ENCODE measurements at places on chromosomes 3 and 15. TPM values are rescaled to one million over a fixed set of nuclear protein-coding genes. Genes with fewer than 3 reads are reported as not detected.

Gene CPNE4
- total RNA-seq: not detected

Gene THPO
- total RNA-seq: 3.9 TPM

Gene USP13
- total RNA-seq: 4.2 TPM

Gene KIF15
- 15.9 TPM for total RNA-seq

Gene NT5DC2
- 20.9 TPM for total RNA-seq

Gene HTR3E
- total RNA-seq: not detected

Gene SKOR1
- total RNA-seq: 0.17 TPM

Gene THAP10
- 0.42 TPM for total RNA-seq

Gene CELSR3
- 0.33 TPM for total RNA-seq

Gene SENP8
- total RNA-seq: 1.0 TPM

Gene LYZL4
- not detected for total RNA-seq

Gene FEZF2
- not detected for total RNA-seq

Gene CD200
- total RNA-seq: 0.25 TPM

Gene CRYBG3
- total RNA-seq: 3.1 TPM

Gene CAMK1
- 13.8 TPM for total RNA-seq

Gene SCN5A
- total RNA-seq: not detected

Gene SH3GL3
- total RNA-seq: not detected

Gene MAP6D1
- 0.33 TPM for total RNA-seq

Gene KCNAB1
- 0.84 TPM for total RNA-seq

Gene STRIT1
- total RNA-seq: not detected

- no peaks in the 10 kb centered on the region for H3K36me3 ChIP-seq
- no peaks in the 10 kb centered on the region for H3K4me1 ChIP-seq
- no peaks in the 10 kb centered on the region for H3K27me3 ChIP-seq
- no peak overlapping the region for H3K27ac ChIP-seq
- H3K4me3 ChIP-seq: no peak overlapping the region
- no peak for DNase-seq
Measured at GRCh38 chr3:147799601-147800000, 390.4 kb downstream of the ZIC1 start.

GRCh38 chr3:136277115-136277514 lies 27.0 kb downstream of the PCCB start:
- DNase-seq: no peak
- H3K27ac ChIP-seq: no peak overlapping the region
- H3K4me1 ChIP-seq: peaks cover 2% of the 10 kb centered on the region
- H3K36me3 ChIP-seq: peaks cover 22% of the 10 kb centered on the region
- no peaks in the 10 kb centered on the region for H3K27me3 ChIP-seq

GRCh38 chr3:19030522-19030839 lies 117.8 kb upstream of the KCNH8 start:
- DNase-seq: no peak
- H3K4me3 ChIP-seq: no peak overlapping the region
- no peaks in the 10 kb centered on the region for H3K27me3 ChIP-seq
- H3K27ac ChIP-seq: no peak overlapping the region
- H3K4me1 ChIP-seq: no peaks in the 10 kb centered on the region

- no peaks in the 10 kb centered on the region for H3K4me1 ChIP-seq
- H3K27ac ChIP-seq: no peak overlapping the region
- DNase-seq: no peak
- no peaks in the 10 kb centered on the region for H3K27me3 ChIP-seq
- H3K4me3 ChIP-seq: no peak overlapping the region
Measured at GRCh38 chr15:52261498-52262242, 33.9 kb downstream of the MYO5C start.

GRCh38 chr3:190382082-190382481 lies 5.9 kb upstream of the CLDN16 start:
- DNase-seq: no peak
- no peaks in the 10 kb centered on the region for H3K27me3 ChIP-seq
- H3K4me3 ChIP-seq: no peak overlapping the region
- no peaks in the 10 kb centered on the region for H3K4me1 ChIP-seq

- H3K4me1 ChIP-seq: no peaks in the 10 kb centered on the region
- no peaks in the 10 kb centered on the region for H3K36me3 ChIP-seq
- H3K27me3 ChIP-seq: no peaks in the 10 kb centered on the region
- no peak overlapping the region for H3K4me3 ChIP-seq
Measured at GRCh38 chr15:48559285-48559684, 86.2 kb downstream of the FBN1 start.

- H3K27ac ChIP-seq: no peak overlapping the region
- H3K4me1 ChIP-seq: peaks cover 16% of the 10 kb centered on the region
- no peaks in the 10 kb centered on the region for H3K27me3 ChIP-seq
- no peak overlapping the region for H3K4me3 ChIP-seq
- no peaks in the 10 kb centered on the region for H3K36me3 ChIP-seq
- DNase-seq: no peak
Measured at GRCh38 chr15:42741710-42742109, 4.8 kb upstream of the CDAN1 start.

GRCh38 chr3:57093971-57094535 lies 33.6 kb downstream of the SPATA12 start:
- H3K27me3 ChIP-seq: no peaks in the 10 kb centered on the region
- no peaks in the 10 kb centered on the region for H3K4me1 ChIP-seq
- no peak overlapping the region for H3K4me3 ChIP-seq
- H3K36me3 ChIP-seq: no peaks in the 10 kb centered on the region
- no peak overlapping the region for H3K27ac ChIP-seq
- no peak for DNase-seq

GRCh38 chr15:62051166-62051565 lies 9.1 kb downstream of the VPS13C start:
- no peak overlapping the region for H3K4me3 ChIP-seq
- no peak overlapping the region for H3K27ac ChIP-seq
- H3K27me3 ChIP-seq: no peaks in the 10 kb centered on the region
- no peaks in the 10 kb centered on the region for H3K36me3 ChIP-seq

GRCh38 chr3:131326307-131326706 lies 55.3 kb upstream of the NUDT16 start:
- no peaks in the 10 kb centered on the region for H3K27me3 ChIP-seq
- H3K36me3 ChIP-seq: no peaks in the 10 kb centered on the region
- H3K4me3 ChIP-seq: no peak overlapping the region

GRCh38 chr3:195086341-195086740 lies 184.6 kb downstream of the XXYLT1 start:
- no peaks in the 10 kb centered on the region for H3K4me1 ChIP-seq
- no peak for DNase-seq
- no peaks in the 10 kb centered on the region for H3K27me3 ChIP-seq
- H3K27ac ChIP-seq: no peak overlapping the region

GRCh38 chr3:149368674-149369497 lies 8.6 kb downstream of the TM4SF1 start:
- H3K27ac ChIP-seq: peak overlapping the region; percentile 3
- peaks cover 7% of the 10 kb centered on the region for H3K4me1 ChIP-seq
- H3K36me3 ChIP-seq: peaks cover 3% of the 10 kb centered on the region

DNA sequence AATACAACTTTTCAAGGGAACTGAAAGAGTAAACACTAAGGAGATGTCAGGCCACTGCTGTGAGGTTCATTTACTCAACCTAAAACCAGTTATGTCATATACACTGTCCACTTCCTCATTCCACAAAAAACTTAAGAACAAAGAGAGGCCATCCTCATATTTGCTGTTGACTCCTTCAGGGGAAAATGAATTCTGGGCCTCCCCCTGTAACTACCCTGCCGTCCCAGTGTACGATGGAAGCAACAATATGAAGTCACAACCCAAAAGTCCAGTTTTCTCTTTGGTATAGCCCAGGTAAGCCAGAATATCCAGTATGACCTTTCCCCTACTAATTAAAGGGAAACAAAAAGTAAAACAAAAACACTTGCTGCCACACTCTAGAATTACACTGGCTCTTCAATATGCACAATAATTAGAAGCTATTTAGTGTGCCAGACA lies 16.2 kb downstream of the CEP152 start:
- H3K36me3 ChIP-seq: no peaks in the 10 kb centered on the region
- H3K27ac ChIP-seq: peak overlapping the region; percentile 37
- H3K4me3 ChIP-seq: no peak overlapping the region
- DNase-seq: no peak

DNA sequence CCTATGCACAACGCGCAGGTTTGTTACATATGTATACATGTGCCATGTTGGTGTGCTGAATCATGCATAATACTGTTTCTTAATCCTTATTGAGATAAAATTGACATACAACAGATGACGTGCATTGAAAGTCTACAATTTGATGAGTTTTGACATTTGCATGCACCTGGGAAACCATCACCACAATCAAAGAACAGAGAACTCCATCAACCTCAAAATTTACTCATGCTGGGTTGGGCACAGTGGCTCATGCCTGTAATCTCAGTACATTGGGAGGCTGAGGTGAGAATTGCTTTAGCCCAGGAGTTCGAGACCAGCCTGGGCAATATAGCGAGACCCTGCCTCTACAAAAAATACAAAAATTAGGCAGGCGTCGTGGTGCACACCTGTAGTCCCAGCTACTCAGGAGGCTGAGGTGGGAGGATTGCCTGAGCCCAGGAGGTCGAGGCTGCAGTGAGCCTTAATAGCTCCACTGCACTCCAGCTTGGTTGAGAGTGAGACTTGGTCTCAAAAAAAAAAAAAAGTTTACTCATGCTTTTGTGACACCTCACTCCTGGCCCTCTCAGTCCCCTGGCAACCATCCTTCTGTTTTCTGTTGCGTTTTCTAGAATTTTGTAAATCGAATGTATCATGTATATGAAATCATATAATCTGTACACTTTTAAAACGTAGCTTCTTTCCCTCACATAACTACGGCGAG lies 56.6 kb downstream of the BHLHE40 start:
- H3K4me1 ChIP-seq: no peaks in the 10 kb centered on the region
- H3K36me3 ChIP-seq: no peaks in the 10 kb centered on the region
- H3K4me3 ChIP-seq: no peak overlapping the region
- H3K27ac ChIP-seq: no peak overlapping the region

GRCh38 chr3:122988508-122988907 lies 39.1 kb downstream of the SEMA5B start:
- H3K4me3 ChIP-seq: no peak overlapping the region
- DNase-seq: no peak
- H3K27ac ChIP-seq: no peak overlapping the region
- peaks cover 3% of the 10 kb centered on the region for H3K4me1 ChIP-seq
- H3K27me3 ChIP-seq: no peaks in the 10 kb centered on the region

- H3K27me3 ChIP-seq: no peaks in the 10 kb centered on the region
- H3K4me3 ChIP-seq: no peak overlapping the region
- no peaks in the 10 kb centered on the region for H3K4me1 ChIP-seq
Measured at GRCh38 chr3:173037840-173038483, 103.1 kb downstream of the SPATA16 start.

GRCh38 chr3:133883641-133884040 lies 12.0 kb downstream of the RAB6B start:
- DNase-seq: peak; percentile 35
- H3K27ac ChIP-seq: no peak overlapping the region
- no peaks in the 10 kb centered on the region for H3K4me1 ChIP-seq
- H3K27me3 ChIP-seq: no peaks in the 10 kb centered on the region

- DNase-seq: no peak
- no peaks in the 10 kb centered on the region for H3K27me3 ChIP-seq
- H3K4me3 ChIP-seq: no peak overlapping the region
- H3K36me3 ChIP-seq: no peaks in the 10 kb centered on the region
- H3K4me1 ChIP-seq: no peaks in the 10 kb centered on the region
Measured at GRCh38 chr3:177281292-177282118, 84.2 kb upstream of the TBL1XR1 start.

- no peak overlapping the region for H3K27ac ChIP-seq
- peaks cover 67% of the 10 kb centered on the region for H3K36me3 ChIP-seq
- H3K27me3 ChIP-seq: no peaks in the 10 kb centered on the region
- no peak for DNase-seq
Measured at GRCh38 chr3:45927881-45928280, 15.4 kb upstream of the CXCR6 start.

- peaks cover 5% of the 10 kb centered on the region for H3K4me1 ChIP-seq
- no peaks in the 10 kb centered on the region for H3K36me3 ChIP-seq
- H3K4me3 ChIP-seq: no peak overlapping the region
- no peak overlapping the region for H3K27ac ChIP-seq
- no peaks in the 10 kb centered on the region for H3K27me3 ChIP-seq
Measured at GRCh38 chr3:174495311-174495710, 363.8 kb upstream of the NAALADL2 start.

GRCh38 chr3:66416556-66417304 lies 84.1 kb downstream of the LRIG1 start:
- peaks cover 5% of the 10 kb centered on the region for H3K4me1 ChIP-seq
- H3K27ac ChIP-seq: no peak overlapping the region
- no peak for DNase-seq
- no peaks in the 10 kb centered on the region for H3K27me3 ChIP-seq

DNA sequence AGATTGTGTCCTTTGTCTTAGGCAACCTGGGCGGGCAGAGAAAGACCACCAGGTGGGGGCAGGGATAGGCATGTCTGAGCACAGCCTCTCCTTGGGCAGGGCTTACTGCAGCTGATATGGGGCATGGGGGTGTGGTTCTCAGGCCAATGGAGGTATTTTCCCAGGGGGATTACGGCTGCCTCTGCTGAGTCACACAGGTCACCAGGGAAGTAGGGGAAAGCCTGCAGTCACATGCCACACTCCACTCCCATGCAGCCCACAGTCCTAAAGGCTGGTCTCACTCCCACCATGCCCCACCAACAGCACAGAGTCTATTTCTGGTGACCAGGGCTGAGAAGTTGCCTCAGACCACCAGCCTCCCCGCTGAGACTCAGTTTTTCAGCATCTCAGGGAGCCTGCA lies 466.4 kb downstream of the DIPK2A start:
- H3K36me3 ChIP-seq: no peaks in the 10 kb centered on the region
- H3K4me3 ChIP-seq: no peak overlapping the region
- no peaks in the 10 kb centered on the region for H3K27me3 ChIP-seq
- H3K27ac ChIP-seq: no peak overlapping the region
- DNase-seq: no peak

- no peaks in the 10 kb centered on the region for H3K4me1 ChIP-seq
- no peak for DNase-seq
- H3K4me3 ChIP-seq: no peak overlapping the region
- no peak overlapping the region for H3K27ac ChIP-seq
- peaks cover 2% of the 10 kb centered on the region for H3K27me3 ChIP-seq
- H3K36me3 ChIP-seq: no peaks in the 10 kb centered on the region
Measured at GRCh38 chr3:87367736-87368135, 91.4 kb upstream of the POU1F1 start.

DNA sequence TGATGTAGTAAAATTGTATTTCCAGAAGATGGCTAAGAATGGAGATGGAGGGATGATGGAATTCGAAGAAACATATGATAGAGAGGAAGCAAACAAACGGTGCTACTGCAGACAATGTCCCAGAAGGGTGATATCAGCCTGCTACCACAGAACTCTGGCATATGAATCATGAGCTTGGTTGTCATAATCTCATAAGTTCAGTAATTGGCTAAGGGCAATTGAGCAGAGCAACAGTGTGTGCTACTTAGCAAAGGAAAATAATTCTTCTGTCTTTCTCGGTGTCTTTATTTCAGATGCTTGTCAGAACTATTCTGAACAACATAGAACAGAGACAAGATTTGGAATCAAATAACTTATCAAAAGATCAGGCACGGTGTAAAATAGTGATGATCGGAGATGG lies 407.3 kb downstream of the GBE1 start:
- no peaks in the 10 kb centered on the region for H3K4me1 ChIP-seq
- no peak overlapping the region for H3K27ac ChIP-seq
- no peak for DNase-seq
- no peaks in the 10 kb centered on the region for H3K36me3 ChIP-seq
- H3K27me3 ChIP-seq: no peaks in the 10 kb centered on the region
- no peak overlapping the region for H3K4me3 ChIP-seq
